ENCODE measurements at places on chromosomes 4 and X.

DNA sequence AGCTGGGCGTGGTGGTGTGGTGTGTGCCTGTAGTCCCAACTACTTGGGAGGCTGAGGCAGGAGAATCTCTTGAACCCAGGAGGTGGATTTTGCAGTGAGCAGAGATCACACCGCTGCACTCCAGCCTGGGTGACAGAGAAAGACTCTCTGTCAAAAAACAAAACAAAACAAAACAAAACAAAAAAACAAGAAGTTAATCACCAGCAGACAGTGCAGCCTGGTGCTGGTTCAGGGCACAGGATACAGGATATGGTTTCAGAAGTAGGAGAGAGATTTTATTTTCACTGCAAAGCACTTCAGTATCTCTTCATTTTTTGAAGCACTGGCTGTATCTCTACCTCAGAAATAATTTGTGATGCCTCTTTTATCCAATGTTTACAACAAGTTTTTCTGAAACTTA lies 1222.9 kb upstream of the PRKX start:
- no peak for DNase-seq

GRCh38 chr4:163816494-163816893 lies 322.0 kb downstream of the TMA16 start:
- no peak for DNase-seq

GRCh38 chrX:118772051-118772450 lies 44.6 kb downstream of the IL13RA1 start:
- no peak for DNase-seq

GRCh38 chrX:132665676-132666075 lies 176.8 kb upstream of the MBNL3 start:
- no peak for DNase-seq

DNA sequence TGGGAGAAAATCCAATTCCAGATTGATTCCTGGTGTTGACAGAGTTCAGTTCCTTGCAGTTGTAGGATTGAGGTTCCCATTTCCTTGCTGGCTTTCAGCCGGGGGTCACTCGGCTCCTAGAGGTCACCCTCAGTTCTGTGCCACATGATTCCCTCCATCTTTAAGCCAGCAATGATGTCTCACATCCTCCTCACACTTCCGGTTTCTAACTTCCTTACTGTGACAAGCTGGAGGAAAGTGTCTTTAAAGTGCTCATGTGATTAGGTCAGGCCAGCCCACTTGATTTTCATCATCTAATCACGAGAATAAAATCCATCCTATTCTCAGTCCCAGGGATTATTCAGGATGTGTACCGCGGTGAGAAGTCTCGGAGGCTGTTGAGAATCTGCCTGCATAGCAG lies 19.4 kb upstream of the SMIM31 start:
- no peak for DNase-seq

DNA sequence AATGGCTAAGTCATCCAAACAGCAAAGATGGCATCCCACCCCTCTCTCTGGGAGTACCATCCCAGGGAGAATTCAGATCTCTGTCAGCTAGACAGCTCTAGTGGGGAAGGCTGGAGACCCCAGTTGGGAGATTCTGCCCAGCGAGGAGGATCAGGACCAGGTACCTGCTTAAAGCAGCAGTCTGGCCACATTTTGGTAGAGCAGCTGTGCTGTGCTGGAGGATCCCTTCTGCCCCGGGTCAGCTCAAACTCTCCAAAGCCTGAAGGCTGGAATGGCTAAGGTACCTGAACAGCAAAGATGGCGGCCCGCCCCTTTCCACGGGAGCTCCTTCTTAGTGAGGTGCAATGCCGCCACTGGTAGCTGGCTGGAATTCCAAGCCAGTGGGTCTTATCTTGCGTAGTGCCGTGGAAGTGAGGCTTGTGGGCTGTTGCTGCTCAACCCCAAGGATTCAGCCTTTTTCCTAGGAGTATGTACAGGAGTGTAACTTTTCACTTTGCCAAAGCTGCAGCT lies 40.1 kb downstream of the SATL1 start:
- no peak for DNase-seq

DNA sequence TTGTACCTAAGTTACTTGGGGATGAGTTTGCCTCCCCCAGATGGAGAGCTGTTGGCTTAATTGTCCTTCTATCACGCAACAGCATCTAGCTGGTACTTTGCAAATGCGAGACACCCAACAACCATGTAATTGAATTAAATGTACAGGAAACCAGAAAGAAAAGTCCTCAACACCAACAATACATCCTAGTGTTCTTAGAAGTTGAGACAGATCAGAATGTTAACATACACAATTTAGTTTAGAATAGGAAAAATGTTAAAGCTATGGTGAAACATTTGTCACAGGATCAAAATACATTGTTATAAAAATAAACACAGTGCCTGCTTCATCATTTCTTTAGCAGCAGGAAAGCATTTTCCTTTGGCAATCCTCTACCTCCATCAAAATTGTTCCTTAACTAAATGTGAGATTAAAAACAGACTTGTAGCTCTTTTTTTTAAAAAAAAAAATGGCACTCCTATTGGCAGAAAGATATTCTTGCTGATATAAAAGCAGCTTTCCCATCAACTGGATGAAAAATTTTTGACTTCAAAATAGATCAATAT lies 163.1 kb upstream of the MID1 start:
- DNase-seq, result no peak

DNA sequence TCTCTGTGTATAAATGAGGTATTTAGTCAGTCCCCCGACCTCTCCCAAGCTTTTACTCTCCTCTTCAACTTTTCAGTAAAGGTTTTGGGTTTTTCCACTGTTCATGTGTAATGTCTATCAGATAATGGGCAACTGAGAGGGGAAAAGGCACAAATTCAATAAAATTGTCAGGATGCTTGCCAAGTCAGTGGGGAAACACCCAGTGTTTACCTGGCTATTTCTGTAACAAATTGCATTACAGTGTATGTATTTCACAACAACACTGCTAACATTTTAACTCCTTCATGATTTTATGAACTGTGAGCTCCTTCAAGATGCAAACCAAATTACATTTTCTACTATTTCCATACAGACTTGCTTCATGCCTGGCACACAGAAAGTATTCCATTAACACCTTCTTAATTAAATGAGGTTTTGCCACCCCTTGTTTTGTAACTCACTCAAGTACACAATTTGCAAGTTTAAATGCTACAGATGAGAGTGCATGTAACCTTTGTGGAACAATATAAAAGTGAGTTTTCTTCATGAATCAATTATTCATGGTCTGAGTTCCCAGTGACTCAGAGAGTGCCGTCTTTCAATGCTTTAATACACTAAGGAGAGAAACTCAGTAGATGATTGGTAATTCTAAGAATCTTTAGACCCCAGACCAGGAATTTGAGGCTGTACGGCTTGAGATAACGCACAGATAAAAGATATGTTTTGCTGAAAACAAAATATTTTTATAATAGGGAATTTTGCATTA lies 149.8 kb upstream of the TLL1 start:
- DNase-seq, result no peak

- DNase-seq, result no peak
Measured at GRCh38 chr4:132488555-132488954, 660.5 kb upstream of the PCDH10 start.

- peak; percentile 6 for DNase-seq
Measured at GRCh38 chrX:110146521-110146920, 143.6 kb downstream of the TMEM164 start.

DNA sequence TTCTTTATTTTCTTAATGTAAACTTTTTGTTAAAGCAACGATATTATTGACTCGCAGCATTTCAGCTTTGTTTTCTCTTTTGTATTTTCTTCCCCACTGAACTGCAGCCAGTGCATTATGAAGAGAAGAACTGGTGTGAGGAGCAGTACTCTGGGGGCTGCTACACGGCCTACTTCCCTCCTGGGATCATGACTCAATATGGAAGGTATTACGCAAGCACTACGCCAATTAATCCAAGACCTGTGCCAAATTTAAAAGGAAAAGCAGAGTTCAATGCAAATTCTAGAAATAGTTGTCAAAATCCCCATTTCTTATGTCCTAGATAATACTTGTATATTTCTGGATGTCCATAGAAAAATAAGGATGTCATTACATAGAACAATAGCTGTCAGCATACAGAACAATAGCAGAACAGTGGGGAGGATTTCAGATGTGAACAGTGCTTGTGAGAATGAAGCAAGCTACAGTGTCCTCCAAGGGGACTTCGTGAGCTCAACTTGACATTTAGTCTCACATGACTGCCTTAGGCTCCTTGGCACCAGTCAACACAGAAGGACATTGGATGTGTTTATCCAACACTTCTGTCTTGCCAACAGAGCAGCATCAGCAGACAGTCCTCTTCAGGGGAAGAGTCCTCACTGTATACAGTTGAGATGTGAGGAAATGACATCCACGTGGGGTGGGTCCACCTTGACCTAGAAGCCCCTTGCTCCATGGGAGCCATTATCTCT lies 85.9 kb downstream of the MAOA start:
- DNase-seq, result no peak

- no peak for DNase-seq
Measured at GRCh38 chr4:183961795-183962194, 56.7 kb downstream of the STOX2 start.

DNA sequence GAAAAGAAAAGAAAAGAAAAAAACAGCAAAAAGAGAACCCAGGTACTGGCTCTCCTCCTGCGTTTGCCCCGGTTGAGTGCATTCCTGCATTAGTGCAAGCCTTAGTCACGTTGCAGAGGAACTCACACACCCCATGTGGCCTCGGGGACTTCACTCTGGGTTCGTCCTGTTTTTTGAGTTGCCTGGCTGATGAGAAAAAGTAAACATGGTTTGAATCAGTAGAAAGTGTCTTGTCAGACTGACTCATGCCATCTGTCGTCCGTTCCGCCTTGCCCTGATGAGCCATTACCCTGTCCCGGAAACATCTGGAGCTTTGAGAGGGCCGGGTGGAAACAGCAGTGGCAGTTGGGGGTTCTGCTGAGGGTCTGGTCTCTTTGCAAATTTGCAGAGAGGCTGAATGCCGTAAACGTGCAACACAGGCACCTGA lies 16.3 kb downstream of the CD99 start:
- DNase-seq, result peak; percentile 75

DNA sequence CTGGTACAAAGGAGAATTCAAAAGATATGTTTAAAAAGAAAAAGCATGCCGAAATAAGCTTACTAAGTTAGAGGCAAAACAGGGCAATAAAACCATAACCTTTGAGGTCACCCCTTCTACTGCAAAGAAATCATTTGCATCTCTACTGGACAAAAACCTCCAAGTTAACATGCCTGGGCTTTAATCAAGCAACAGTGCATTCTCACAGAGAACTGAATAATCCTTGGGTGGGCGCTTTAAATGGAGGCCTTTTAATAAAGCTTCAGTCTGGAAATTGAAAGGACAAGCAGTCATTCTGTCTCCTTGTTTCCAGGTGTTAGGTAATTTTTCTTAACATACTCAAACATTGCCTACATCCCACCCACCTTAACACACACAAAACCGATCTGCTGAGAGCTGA lies 34.6 kb upstream of the SMS start:
- no peak for DNase-seq

DNA sequence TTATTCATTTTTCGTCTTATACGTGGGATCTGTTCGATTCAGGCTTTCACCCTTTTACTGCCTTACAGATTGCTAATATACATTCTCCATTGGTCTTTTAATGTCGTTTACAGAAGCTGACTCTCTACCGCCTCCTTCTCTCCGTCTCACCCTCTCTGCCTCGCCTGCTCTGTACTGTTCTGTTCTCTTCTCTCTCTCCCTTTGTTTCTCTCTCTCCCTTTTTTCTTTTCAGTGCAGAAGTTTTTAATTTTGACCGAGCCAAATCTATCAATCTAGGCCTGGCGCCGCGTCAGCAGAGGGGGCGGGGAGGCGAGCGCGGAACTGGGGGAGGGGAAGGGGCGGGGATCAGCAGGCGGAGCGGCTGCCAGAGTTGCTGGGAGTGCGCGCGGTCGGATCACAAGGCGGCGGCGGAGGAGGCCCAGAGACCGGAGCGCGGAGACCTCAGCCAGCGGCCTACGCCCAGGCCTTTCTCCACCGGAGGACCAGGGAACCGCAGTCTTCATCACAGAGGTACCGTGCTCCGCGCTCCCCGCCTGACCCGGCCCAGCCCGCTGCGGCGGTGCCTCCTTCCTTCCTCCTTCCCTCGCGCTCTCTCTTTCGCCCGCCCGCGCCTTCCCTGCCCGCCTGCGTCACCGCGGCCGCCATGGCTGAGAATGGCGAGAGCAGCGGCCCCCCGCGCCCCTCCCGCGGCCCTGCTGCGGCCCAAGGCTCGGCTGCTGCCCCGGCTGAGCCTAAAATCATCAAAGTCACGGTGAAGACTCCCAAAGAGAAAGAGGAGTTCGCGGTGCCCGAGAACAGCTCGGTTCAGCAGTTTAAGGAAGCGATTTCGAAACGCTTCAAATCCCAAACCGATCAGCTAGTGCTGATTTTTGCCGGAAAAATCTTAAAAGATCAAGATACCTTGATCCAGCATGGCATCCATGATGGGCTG lies at the start of gene UBQLN2:
TSS of gene UBQLN2 (plus strand) at position 397 of the 931 bp plus-strand sequence. CDS start at position 644, 247 bp downstream.
- peak; percentile 80 for DNase-seq

DNA sequence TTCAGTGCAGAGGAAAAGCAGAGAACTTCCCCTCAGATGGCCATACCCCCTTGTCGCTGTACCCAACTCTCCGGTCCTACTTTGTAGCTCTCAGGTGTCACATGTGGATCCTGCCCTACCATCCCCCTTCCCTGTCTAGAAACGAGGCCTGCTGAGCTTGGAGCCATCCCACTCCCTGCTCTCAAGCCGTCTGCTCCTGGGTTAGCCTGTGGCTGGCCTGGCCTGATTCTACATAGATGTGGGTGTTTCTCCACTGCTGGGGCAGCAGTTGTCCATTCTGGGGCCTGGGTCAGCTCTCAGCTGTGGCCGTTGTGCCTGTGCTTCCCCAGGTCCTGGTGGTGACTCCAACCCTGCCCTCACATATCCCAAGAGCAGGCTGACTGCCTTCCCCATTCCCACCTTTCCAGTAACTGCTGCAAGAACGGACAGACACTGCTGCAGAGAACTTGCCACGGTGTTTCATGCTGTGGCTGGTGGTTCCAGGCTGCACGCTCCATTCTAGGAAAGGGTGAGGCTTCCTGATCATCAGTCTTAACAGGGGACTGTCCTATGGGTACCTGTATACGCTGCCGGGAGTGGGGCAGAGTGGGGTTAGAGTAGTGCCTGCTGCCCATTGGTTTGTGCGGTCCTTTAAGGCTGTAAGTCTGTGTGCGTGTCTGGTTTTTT lies 3.6 kb downstream of the IL9R start:
- no peak for DNase-seq

- DNase-seq, result peak; percentile 53
Measured at GRCh38 chr4:26020083-26020668, 106.2 kb downstream of the SMIM20 start.

- no peak for DNase-seq
Measured at GRCh38 chr4:100882661-100883060, 364.8 kb upstream of the EMCN start.

GRCh38 chrX:155263854-155264628 lies at the start of gene RAB39B:
RAB39B (minus strand) TSS chrX:155264491; CDS start chrX:155264288, 203 bp downstream.
- peak; percentile 77 for DNase-seq

DNA sequence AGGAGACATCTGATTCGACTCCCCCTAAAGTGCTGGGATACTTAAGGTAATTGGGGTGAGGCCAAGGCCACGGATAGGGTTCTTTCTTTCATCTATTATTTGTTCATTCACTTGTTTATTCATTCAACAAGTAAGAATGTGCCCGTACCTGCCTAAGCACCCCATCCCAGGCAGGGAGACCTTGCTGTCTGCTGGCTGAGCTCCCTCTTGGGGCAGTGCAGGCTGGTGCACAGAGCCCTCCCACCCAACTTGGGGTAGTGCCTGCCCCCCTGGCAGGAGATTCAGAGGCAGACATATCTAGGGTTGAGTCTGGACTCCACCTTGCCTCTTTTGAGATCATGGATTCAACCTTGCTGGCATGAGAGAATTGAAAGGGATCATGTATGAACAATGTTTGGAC lies 95.7 kb downstream of the DRD5 start:
- DNase-seq, result no peak

GRCh38 chr4:92237559-92237958 lies 66.2 kb upstream of the GRID2 start:
- no peak for DNase-seq
